ENCODE measurements at places on chromosomes 5 and 9.

DNA sequence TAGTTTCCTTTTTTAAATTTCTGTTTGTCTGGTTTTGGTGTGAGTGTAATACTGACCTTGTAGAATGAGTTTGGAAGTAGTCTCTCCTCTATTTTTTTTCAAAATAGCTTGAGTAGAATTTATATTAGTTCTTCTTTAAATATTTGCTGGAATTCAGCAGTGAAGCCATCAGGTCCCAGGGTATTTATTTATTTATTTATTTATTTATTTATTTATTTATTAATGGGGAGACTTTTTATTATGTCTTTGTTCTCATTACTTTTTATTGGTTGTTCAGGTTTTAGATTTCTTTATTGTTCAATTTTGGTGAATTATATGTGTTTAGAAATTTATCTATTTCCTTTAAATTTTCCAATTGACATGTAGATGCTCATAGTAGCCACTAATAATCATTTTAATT lies 875.8 kb upstream of the COX7C start:
- DNase-seq = no peak

GRCh38 chr9:21616082-21616778 lies 134.1 kb upstream of the IFNE start:
- DNase-seq = no peak

DNA sequence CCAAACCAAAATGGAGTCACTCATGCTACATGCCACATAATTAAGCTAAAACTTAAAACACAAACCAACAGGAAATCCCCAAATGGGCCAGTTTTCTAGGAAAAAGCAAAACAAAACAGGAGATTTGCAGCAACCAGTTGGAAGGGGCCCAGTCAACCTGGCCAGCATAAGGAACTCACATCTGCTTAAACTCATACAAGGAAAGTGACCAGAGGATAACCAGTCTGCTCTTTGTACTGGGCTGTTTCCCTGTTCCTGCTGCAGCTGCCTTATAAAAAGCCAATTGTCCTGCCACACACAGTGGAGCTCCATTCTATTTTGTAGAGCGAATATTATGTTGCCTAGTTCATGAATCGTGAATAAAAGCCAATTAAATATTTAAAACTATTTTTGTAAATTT lies 29.5 kb upstream of the PTPDC1 start:
- DNase-seq = no peak

DNA sequence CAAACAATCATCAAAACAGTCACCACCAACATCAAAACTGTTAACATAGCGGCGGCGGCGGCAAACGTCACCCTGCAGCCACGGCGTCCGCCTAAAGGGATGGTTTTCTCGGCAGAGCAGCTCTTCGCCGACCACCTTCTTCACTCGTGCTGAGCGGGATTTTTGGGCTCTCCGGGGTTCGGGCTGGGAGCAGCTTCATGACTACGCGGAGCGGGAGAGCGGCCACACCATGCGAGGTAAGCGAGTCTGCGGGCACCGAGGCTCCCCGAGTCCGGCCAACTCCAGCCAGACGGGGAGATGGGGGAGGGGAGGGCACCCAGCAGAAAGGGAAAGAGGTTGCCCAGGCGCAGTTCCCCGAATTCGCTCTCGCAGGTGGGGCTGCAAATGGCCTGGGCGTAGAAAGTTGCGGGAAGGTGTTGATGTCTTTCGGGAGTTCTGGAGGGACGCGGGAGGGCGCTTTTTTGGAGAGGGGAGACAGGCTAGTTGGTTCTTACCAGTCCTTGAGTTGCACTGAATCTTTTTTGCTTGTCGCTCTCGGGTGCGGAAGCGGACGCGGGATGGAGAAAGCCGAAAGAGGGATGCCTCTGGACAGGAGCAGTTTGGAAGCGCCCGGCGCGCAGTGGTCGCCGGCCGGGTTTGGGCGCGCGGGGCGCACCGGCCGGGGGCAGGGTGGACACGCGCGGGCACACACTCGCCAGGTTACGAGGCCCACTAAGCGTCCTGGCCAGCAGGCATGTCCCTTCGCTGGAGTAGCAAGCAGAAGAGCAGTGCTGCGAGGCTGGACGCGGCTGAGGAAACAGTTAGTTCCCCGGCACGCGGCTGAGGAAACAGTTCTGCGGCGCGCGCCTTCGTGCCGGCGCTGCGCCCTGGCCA lies 849 bp downstream of the RORB start:
- no peak for DNase-seq

DNA sequence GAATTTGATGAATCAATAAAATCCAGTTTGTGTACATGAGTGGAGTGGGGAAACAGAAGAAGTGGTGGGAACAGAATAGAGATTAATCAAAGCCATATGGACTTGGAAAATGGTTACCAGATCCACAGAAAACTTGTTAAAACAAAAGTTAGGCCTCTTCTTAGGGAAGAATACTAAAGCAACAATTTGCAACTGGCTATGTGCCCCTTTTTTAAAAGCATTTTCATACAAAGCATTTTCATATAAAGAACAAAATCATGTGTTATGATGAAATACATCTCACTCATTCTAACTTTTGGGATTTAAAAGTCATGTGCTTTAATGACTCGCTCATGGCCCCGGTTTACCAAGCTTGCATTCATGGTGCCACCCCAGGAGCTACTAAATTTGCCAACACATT lies 276.9 kb downstream of the EFNA5 start:
- DNase-seq = no peak

- DNase-seq = no peak
These were observed 76.0 kb upstream of the KLF9 start for GRCh38 chr9:70490478-70490877.

GRCh38 chr9:87109851-87110250 lies 162.5 kb upstream of the GAS1 start:
- DNase-seq = no peak

DNA sequence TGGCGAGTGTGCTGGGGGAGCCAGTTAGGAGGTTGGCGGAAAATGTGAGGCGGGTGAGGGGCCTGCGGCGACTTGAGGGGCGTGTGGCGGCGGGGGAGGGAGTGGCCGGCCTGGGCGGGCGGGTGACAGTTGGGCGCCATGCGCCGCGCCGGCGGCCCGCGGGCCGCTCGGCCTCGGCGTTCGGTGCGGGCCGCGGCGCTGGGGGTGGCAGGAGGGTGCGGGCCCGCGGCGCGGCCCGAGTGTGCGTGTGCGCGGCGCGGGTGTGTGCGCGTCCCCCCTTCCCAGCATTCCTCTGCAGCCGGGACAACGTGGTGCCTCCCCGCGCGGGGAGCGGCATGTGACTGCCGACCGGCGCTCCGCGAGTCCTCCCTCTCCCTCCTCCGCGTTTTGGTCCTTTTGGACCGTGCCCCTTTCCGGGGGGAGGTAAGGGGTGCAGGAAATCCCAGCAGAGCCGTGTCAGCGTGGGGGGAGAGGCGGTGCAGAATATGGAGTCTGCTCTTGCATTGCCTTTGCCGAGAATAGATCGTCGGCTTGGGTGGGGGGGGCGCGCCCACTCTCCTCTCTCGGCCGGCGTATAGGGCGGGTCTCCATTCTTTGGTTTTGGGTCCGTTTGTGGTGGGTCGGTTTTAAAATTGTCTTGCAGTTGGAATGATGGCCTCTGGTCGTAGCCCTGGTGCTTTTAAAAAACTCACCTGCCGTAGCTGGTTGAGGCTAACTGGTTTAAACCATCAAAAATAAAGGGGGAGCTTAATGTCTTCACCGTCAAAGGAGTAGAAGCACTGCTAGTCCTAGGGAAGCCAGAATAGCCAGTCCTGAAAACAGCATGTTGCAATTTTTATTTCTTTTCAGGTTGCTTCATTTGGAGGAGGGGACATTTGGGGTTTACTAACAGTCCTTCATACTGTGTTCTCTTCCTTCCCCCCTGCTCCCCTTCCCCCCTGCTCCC lies 2.0 kb downstream of the LARP1 start:
- no peak for DNase-seq

DNA sequence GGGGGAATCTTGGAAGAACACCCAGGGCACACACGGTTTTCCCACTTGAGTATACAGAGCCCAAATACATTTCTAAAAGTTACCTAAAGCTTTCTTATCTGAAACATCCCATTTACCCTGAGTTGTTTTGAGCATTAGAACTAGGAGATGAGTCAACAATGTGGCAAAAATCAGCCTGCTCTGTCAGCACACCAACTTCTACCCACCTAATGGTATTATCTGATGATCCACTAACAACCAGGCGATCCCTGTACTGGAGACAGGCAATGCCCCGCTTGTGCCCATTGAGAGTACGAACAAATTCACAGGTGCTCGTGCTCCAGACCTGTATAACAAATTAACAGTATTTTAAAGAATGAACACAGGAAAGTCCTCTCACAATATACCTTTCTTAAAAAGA lies 87.0 kb downstream of the SMIM23 start:
- DNase-seq = no peak

GRCh38 chr9:6538666-6539071 lies 106.9 kb downstream of the GLDC start:
- no peak for DNase-seq

DNA sequence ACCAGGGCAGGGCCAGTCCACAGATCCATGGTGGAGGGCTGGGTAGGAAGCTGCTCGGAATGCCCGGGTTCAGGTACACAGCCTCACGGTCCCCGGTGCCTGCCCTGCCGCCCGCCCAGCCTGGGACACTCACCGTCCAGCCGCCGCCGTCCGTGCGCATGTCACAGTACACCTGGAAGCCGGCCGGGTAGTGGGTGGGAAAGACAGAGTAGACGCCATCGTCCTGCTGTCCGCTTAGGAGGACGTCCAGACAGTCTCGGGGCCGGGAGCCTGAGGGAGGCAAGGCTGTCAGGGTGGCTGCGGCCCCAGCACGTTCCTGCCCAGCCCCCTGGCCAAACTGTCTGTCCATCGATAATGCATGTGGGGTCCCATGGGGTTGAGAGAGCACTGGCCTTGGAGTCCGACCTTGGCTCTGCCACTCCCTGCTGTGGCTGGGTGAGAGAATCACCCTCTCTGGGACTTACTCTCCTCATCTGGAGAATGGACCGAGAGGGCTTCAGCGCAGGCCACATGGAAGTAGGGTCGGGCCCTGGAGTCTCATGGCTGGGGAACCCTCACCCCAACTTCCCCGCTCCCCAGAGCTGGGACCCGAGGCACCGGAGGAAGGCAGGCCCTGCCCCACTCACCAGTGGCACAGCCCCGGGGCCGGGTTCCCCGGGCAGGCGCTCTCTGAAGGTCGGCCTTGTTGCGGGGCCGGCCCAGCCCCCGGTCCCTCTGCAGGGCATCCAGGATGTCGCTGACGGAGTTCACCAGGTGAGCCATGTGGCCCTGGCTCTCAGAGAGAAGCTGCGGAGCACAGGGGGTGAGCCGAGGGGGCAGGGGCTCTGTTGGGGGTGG lies 15.2 kb downstream of the FIBCD1 start:
- no peak for DNase-seq

DNA sequence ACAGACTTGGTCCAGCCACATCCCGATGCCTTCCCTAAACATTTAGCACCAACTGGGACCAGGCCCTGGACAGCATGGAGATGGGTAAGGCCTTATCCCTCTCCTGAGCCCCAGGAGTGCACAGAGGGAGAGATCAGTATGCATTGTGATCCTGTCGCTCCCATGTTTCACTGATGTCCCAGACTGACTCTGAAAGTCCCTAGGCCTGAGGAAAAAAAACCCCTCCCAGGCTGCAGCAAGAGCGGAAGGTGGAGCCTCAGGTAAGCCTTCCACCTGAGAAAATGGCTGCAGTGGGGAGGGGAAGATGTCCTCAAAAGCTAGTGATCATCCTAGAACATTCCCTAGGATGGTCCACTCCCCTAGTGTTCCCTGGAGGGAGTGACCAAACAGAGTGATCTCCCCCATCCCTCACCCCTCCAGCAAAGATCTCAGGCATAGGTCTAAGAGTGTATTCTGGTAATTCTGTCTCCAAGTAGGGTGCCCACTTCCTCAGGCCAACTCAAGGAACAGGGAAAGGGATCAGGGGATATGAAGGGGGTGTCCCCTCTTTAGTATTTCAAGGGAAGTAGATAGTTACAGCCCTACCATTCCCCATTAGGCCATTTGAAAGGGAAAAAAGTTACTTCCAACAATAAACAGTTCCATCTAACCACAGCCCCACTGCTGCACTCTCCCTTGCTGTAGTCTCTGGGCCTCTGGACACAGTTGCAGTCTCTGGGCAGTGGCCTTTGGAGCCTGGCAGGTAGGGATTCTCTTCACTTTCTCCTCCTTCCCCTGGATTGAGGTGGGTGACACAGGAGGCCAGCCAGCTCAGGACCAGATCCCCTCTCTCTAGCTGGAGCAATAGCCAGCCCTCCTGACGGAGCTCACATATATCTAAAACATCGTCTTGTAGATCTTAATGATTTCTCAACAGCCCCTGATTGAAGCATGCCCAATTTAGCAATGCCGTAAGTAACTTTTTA lies 6.8 kb upstream of the CXXC5 start:
- DNase-seq = no peak

- no peak for DNase-seq
These were observed 343.7 kb downstream of the EBF1 start for GRCh38 chr5:158755986-158756385.

DNA sequence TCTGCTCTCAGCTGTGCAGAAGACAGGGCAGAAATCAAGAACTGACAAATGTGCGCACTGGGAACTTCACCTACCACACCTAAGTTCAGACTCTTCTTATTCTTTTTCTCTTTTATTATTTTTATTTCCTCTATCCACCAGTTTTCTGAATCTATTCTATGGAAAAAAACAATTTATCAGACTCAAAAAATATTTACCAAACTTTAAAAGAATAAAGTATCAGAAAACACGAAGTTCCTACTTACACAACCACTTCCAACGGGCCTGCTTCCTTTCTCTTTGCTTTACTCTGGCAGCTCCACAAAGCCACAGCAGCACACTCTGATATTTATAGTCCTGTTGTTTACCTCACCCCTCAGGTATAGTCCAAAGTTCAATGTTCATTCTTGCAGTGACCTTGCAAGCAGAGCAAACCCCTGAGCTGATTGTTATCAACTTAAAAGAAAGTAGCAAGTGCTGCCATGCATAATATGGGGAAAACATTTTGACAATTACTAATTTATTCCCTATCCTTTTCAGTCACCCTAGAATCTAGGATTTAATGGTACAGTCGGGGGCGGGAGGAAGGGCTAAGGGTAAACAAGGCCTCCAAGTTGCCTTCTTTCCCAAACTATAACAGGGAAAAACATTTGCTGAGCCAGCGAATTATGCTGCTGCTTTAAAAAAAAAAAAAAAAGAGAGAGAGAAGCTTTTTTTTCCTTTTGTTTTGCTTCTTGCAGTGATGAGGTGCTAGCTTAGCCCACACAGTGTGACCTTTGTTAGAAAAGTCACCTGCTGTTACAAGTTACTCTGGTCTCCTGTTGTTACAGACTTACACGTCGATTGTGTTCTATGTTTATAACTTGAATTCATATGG lies at the start of gene SELENOP:
TSS of gene SELENOP (minus strand) at position 302 of the 856 bp plus-strand sequence. CDS start 3,539 bp downstream, outside the sequence.
- no peak for DNase-seq

- DNase-seq = no peak
These were observed 96.3 kb upstream of the RANBP3L start for GRCh38 chr5:36397901-36398536.

- no peak for DNase-seq
These were observed 156.3 kb upstream of the IER5L start for GRCh38 chr9:129334105-129334935.

GRCh38 chr5:156006026-156006647 lies 320.8 kb upstream of the SGCD start:
- DNase-seq = no peak

DNA sequence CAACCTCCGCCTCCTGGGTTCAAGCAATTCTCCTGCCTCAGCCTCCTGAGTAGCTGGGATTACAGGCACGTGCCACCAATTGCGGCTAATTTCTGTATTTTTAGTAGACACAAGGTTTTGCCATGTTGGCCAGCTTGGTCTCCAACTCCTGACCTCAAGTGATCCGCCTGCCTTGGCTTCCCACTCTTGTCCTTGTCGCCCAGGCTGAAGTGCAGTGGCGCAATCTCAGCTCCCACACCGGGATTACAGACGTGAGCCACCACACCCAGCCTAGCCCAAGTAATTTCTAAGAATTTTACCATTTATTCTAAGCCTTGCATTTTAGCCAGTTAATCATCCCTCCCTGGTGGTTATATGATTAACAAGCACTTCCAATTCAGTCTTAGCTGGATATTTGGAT lies 11.0 kb downstream of the NAIP start:
- no peak for DNase-seq
